Activated effector memory CD4-positive, alpha-beta T cell treated with anti-CD3 and anti-CD28 coated beads, Interleukin-2, amount 50 U/mL, for 16 hours (primary cell): ENCODE measurements at places on chromosomes 12 and 14.

DNA sequence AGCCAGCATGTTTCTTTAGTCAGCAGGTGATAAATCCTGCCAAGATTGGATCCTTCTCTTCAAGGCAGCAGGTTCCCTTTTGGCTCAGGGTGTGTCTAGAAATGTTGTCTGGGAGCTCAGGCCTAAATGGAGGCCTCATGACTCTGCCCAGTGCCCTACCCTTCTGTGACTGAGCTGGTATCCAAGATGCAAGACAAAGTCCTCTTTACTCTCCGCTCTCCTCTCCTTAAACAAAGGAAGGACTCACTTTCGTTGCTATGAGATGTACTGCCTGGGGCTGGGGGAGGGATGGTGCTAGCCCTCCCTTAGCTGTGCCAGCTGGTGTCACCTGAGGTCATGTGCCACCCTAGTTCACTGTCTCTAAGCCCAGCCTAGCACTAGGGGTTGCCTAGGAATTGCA, 13.8 kb upstream of the TMPRSS12 start:
- DNase-seq, result no peak

DNA sequence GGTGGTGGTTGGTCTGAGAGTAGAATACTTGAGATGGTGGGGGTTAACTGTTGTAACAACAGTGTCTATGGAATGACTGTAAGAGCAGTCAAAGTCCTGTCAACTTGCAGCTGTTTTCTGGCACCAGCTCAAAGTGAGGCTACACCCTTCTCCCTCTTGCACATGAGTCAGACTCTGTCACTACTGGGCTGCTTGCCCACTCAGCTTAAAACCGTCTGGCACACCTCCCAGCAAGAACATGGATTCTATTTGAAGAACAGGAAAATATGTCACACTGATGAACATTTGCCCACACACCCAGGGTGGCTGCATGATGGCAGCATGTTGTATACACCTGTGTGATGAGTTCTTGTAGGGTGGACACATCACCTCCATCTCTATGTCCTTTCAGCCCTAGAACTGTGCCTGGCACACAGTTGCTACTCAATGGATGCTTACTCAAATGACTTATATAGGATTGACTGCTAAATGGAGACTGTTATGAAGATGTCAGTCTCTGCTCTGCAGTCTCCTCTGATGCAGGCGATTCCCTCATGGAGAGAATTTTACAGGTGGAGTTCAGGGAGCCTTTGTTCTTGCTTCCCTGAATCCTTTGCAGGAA, 19.3 kb upstream of the SERPINA6 start:
- peak; percentile 70 for DNase-seq

DNA sequence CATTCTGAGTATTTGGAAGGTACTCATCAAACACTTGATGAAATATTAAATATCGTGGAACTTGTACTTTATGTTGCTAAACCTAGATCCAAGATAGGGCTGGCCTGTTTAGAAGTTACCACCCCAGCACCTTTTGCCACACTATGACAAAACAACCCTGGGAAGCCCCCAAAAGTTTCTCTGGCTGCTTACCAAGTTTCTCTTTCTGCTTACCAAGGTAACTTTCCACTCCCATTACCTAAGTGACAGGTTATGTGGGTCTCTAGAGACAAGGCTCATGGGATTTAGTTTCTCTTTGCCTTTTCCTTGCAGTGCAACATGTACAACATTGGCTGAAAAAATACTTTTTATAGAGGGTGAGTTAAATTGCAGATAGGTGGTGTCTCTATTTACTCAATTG, 28.9 kb upstream of the PPM1A start:
- no peak for DNase-seq

DNA sequence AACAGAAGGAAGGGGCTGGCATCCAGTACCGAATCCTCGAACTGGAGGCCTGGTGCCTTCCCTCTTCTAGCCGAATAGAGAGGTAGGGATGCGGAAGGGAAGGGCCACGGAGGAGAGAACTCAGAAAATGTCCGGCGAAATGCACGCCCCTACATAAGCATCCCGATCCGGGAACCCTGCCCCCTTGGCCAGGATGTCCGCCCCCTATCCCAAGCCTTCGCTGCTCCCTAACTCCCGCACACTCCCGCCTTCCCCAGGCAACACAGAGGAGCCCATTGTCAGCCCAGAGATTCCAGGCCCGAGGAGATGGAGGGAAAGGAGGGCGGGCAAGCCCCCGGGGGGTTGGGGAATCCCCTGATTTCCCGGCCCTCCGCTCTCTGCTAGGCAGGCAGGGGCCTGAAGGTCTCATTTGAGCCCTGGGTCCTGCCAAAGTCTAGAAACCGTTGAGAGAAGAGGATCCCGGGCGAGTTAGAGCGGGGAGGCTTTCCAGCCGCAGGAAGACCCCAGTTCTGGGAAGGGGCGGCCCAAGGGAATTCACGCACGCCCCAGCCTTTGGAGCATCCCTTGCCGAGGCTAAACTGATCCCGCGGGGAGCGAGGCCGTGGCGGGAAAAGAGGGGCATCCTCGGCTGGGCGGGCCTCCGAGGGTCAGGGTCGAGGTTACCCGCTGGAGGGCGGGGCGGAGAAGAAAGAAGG, 569 bp upstream of the ARHGEF40 start:
- peak; percentile 71 for DNase-seq

DNA sequence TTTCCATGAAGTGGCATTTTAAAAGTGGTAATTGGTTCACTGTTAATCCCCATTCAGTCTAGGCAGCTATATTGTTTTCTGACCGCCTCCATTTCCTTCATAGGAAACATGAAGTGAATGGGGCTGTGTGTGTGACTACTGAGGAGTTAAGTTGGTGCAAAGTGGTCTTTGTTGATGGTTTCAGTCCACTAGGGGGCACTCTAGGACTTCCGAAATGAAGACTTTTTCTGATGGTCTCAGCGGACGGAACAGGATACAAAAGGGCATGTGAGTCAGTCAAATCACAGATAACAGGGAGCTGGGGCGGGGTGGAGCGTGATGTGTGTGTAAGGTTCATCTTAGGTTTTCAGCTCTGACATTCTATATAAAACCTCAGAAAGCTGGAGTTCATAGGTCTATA, 240.1 kb upstream of the OR4E1 start:
- peak; percentile 86 for DNase-seq

- DNase-seq, result no peak
Measured at GRCh38 chr12:42603246-42603990, 13.9 kb upstream of the PRICKLE1 start.

DNA sequence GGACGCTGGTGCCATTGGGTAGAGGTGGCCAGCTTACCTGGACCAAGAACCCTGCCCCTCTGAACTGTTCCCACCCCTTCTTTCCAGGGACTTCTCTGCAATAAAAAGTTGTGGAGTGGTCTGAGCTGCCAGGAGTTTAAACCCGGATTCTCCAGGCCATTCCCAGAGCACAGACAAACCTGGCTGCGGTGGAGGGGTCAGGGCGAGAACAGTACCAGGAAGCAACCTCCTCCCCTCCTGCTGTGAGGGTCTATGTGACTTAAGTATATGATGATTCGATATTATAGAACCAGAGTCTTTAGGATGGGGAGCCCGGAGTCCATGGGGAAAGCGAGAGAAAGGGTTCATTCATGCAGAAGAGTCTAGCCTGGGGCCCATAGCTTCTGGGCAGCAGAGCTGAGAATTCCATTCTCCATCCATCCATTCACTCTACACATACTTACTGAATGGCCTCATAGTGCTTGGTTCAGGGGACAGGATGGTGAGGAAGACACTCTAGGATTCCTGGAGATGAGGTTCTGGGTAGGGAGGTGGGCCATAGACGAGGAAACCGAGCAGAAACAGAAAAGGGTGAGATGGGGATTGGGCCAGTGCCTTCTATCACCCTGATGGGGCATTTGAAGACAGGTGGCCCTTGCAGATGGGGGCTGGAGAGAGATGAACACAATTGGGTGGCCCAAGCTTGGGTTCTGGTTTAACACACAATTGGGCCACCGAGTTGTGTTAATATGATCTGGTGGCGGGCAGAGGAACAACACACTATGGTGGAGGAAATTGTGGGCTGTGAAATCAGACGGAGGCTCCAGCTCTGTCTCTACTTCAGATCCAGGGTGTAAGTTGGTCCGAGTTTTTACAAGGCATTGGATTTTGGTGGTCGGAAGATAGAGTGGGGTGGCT, 5.2 kb downstream of the KRT86 start:
- no peak for DNase-seq

DNA sequence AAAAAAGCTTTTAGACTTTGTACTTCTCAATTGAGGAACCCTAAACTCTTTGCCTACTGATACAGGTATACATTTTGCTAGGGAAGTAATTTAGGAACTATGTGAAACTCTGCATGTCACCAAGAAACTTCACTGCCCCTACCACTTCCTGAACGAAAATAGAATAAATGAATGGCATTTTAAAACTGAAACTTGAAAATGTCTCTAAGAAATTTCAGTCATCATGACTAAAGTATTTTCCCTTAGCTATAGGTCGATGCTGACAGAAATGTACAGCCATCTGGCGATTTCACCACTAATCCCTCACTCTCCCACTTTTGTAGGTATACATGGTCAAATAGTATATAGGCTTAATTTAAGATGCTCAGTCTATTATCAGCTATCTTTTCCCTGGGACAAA, 194.9 kb upstream of the SYT10 start:
- no peak for DNase-seq

GRCh38 chr12:51823875-51824565, 24.5 kb downstream of the FIGNL2 start:
- DNase-seq, result peak; percentile 66

GRCh38 chr12:49905718-49906314, 2.1 kb upstream of the FAIM2 start:
- DNase-seq, result no peak

DNA sequence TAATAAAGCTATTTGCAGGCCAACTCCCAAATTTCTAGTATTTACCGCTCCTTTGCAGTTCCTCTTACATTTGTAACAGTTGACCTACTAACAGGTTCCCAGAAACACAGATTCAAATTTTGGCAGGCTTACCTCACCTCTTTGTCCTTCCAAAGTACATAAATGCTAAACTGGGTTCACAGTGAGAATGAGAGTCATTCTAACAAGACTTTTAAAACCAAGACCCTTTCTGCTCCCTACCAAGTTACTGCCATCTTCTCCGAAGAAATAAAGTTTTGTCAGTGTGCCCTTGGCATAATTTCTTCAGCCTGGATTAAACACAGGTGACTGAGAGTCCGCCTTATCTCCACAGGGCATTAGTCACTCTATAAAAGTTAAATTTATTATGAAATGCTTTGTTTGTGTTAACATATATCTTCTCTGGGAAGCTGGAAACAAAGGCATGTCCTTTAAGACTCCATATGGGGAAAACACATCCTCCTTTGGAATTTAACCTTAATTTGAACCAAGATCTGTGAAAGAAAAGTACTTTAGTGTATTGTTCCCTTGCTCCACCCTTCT, 28.2 kb downstream of the FOXA1 start:
- DNase-seq, result no peak

- no peak for DNase-seq
Measured at GRCh38 chr14:88044776-88045446, 40.0 kb downstream of the GPR65 start.

DNA sequence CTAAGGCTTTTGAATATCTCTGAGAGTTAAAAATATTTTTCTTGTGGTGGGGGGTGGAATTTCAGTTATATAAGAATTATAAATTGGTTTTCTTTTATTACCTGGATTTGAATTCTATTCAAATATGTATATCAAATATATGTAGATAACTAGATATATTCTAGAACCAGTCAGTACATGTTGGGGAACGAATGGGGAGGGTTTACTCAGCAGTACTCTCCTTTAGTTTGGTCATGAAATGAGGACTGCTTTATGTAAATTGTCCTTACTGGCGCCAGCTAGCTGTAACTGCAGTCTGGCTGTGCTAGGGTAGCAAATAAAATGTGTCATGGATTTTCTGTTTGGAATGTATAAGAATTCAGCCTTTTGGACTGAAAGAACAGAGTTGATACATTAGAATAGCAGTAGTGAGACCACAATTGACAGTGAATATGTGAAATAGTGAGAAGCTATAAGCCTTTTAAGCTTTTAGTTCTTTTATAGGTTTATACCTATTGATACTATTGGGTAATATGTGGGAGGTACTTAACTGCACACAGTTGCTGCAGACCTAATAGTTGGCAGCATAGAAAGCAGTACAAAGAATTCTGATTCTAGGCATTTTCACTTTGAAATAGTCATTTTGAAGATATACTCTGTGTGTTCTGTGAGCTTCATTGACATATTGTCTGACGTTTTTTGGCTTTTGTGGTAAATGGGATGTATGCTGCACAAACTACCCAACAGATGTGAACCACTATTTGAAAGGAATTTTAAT, 29.0 kb downstream of the ATF7IP start:
- DNase-seq, result peak; percentile 73

GRCh38 chr12:27511031-27511722, 12.8 kb upstream of the PPFIBP1 start:
- no peak for DNase-seq

DNA sequence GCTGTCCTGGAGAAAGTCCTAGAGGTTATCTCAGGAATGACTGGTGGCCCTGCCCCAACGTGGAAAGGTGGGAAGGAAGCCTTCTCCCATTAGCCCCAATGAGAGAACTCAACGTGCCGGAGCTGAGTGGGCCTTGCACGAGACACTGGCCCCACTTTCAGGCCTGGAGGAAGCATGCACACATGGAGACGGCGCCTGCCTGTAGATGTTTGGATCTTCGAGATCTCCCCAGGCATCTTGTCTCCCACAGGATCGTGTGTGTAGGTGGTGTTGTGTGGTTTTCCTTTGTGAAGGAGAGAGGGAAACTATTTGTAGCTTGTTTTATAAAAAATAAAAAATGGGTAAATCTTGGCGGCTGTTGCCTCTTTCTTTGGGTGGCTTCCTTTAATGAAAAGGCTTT, 152.8 kb downstream of the SMOC1 start:
- DNase-seq, result no peak

DNA sequence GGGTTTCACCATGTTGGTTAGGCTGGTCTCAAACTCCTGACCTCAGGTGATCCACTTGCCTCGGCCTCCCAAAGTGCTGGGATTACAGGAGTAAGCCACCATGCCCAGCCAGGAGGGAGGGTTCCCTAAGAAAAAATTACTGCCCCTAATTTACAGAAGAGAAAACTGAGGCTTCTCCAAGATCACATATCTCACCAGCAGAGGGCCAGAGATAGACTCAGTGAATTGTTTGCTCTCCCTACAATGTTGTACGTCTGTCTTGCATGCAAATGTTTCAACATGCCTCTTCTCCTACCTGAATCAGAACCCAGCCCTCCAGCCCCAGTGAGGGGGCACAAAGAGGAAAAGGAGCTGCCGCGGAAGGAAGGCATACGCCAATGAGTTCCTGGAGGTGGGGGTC, 48.3 kb upstream of the TMEM263 start:
- no peak for DNase-seq

GRCh38 chr12:123939716-123940626, 32.7 kb downstream of the CCDC92 start:
- no peak for DNase-seq

- peak; percentile 84 for DNase-seq
Measured at GRCh38 chr12:1634590-1635191, 5.7 kb downstream of the WNT5B start.

GRCh38 chr14:87002776-87003175, 990.2 kb downstream of the GALC start:
- DNase-seq, result no peak

DNA sequence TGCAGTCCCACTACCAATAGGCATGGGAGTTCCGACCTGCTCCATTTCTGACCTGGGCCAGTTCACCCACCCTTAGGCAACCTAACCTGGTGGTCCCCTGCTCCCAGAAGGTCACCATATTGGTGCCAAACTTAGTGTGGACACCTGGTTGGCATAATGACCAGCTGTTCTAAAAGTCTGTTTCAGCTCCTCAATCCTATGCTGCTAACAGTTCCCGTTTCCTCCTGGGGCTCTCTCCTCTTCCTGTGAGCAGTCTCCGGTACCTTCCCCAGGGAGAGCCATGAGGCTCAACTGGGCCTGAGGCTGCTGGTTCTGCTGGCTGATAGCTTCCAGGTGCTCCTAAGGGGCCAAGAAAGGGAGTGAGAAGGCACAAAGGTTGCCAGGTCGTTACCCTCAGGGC, 15.9 kb upstream of the BLTP3B start:
- peak; percentile 45 for DNase-seq
